Chondrocyte (in vitro differentiated cells): ENCODE measurements at places on chromosomes 2 and 18. TPM values are rescaled to one million over a fixed set of nuclear protein-coding genes. Genes with fewer than 3 reads are reported as not detected.

Gene PLEK
- total RNA-seq: 0.15 TPM in 1 of 3 replicates, not detected in the others

Gene PNPT1
- 11.7 to 19.6 TPM (median 13.1 TPM) in 3 replicates for total RNA-seq

Gene FOXD4L1
- 0.44 TPM in 1 of 3 replicates, not detected in the others for total RNA-seq

Gene RTKN
- 18.3 to 32.4 TPM (median 20.4 TPM) in 3 replicates for total RNA-seq

Gene IL36A
- total RNA-seq: not detected in 3 replicates

Gene RIT2
- total RNA-seq: not detected in 3 replicates

DNA sequence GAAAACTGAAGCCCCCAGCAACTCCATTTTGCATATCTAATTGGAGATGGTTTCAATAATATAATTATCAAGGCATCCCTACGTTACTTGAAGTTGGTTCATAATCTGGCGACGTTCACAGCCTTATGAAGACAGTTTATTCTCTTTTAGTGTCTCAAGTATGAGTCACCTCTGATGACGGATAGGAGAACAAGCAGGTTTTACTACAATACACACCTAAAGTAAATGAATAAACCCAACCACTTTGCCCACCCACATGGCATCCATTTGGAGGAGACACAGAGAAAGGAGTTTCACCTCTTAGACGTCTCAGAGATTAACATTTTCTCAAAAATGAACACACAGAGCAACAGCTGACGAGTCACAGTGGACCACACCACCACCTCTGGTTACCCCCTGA lies 40.8 kb downstream of the BCL11A start:
- H3K27ac ChIP-seq: no peak overlapping the region
- no peak for DNase-seq
- no peaks in the 10 kb centered on the region for H3K36me3 ChIP-seq
- H3K4me1 ChIP-seq: peaks cover 43% of the 10 kb centered on the region

- peaks cover 5% of the 10 kb centered on the region for H3K4me1 ChIP-seq
- no peak overlapping the region for H3K27ac ChIP-seq
- no peak overlapping the region for H3K4me3 ChIP-seq
- no peak for DNase-seq
- peaks cover 1% of the 10 kb centered on the region for H3K36me3 ChIP-seq
Observed at GRCh38 chr18:58097121-58097906, 53.3 kb downstream of the NEDD4L start.

- no peak overlapping the region for H3K27ac ChIP-seq
- no peaks in the 10 kb centered on the region for H3K36me3 ChIP-seq
- H3K4me3 ChIP-seq: no peak overlapping the region
- peaks cover 21% of the 10 kb centered on the region for H3K4me1 ChIP-seq
- no peaks in the 10 kb centered on the region for H3K27me3 ChIP-seq
Observed at GRCh38 chr2:120016800-120017199, 3.9 kb downstream of the EPB41L5 start.

DNA sequence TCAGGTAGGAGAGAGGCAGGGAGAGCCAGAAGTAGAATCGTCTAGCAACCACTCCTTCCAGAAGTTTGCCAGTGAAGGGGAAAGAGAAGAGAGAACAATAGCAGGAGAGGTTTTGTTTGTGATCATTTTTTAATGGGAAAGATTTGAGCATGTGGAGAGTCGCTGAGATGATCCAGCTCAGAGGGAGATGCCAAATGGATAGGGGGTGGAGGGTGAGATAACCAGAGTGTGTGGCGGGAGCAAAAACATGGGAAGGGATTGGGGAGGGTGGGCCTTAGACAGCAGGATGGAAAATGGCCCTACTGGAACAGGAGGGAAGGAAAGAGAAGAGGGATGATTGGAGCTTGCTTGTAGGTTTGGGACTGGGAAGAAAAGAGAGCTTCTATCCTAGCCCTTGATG lies 269.8 kb downstream of the GLI2 start:
- DNase-seq: no peak
- H3K36me3 ChIP-seq: no peaks in the 10 kb centered on the region
- no peak overlapping the region for H3K27ac ChIP-seq

GRCh38 chr18:23798249-23798648 lies 109.0 kb downstream of the LAMA3 start:
- H3K27ac ChIP-seq: no peak overlapping the region
- H3K4me1 ChIP-seq: no peaks in the 10 kb centered on the region

DNA sequence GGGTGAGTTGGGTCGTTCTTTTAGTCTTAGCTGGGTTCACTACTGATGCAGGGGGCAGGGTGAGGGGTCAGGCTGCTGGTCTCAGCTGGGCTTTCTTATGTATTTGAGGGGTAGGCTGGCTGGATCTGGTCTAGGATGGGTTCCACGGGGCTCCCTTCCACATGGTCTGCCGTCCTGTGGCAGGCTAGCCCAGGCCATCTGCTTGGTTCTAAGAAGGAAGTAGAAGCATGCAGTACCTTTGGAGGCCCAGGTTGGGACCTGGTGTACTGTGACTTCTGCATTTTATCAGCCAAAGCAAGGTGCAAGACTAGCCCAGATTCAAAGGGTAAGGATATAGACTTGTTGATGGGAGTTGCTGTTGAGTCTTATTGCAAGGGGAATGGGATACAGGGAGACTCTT lies 35.5 kb upstream of the MGAT5 start:
- DNase-seq: no peak
- no peaks in the 10 kb centered on the region for H3K36me3 ChIP-seq
- no peak overlapping the region for H3K4me3 ChIP-seq
- H3K27me3 ChIP-seq: no peaks in the 10 kb centered on the region
- no peaks in the 10 kb centered on the region for H3K4me1 ChIP-seq

GRCh38 chr2:159098361-159098760 lies 129.9 kb downstream of the TANC1 start:
- H3K4me1 ChIP-seq: peaks cover 50% of the 10 kb centered on the region
- H3K4me3 ChIP-seq: no peak overlapping the region
- DNase-seq: no peak
- H3K36me3 ChIP-seq: peaks cover 6% of the 10 kb centered on the region
- H3K27me3 ChIP-seq: no peaks in the 10 kb centered on the region
- peak overlapping the region; percentile 77 for H3K27ac ChIP-seq

DNA sequence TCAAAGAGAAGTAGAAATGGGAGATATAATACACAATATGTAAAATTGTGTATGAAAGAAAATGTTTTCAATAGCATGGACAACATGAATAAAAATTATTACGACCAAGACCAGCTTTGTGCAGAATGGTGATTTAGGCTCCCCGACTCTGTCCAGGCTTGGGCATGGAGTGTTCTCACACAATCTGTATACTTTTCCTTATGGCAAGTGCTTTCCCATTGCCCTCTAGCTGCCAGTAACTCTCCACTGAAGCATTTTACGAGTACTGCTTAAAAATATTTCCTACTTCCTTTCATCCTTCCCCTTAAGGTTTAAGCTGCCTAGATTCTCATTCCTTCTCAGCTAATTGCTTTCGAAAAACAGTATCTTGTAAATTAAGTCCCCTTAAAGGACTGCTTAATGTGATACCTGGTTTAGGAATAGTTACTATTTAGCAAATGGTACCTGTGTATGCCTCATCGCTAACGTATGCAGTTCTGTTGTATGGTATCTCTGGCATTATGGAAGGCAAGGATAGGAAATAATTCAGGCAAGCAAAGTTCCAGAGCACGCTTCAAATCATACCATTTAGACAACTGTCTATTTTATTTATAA lies 714.6 kb downstream of the ERBB4 start:
- H3K36me3 ChIP-seq: peaks cover 6% of the 10 kb centered on the region
- H3K4me3 ChIP-seq: no peak overlapping the region
- DNase-seq: no peak
- no peaks in the 10 kb centered on the region for H3K27me3 ChIP-seq
- no peak overlapping the region for H3K27ac ChIP-seq
- H3K4me1 ChIP-seq: no peaks in the 10 kb centered on the region

DNA sequence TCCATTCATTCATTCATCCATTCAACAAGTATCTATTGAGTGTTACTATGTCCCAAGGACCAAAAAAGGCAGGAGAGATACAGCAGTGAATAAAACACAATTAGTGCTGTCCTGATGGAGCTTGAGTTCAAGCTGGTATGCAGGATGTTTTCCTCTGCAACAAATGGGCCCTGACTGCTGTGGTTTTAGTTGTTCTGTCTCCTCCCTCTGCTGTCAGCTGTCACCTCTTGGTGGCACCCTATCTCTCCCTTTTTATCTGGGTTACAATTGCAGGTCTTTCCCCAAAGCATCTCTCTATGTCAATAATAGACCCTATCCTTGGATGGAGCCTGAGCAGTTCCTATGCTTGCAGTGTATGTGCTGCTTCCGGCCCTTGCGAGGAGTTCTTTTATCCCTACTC lies 304.8 kb downstream of the PDE11A start:
- peaks cover 3% of the 10 kb centered on the region for H3K27me3 ChIP-seq
- DNase-seq: no peak
- no peaks in the 10 kb centered on the region for H3K36me3 ChIP-seq
- H3K27ac ChIP-seq: no peak overlapping the region

DNA sequence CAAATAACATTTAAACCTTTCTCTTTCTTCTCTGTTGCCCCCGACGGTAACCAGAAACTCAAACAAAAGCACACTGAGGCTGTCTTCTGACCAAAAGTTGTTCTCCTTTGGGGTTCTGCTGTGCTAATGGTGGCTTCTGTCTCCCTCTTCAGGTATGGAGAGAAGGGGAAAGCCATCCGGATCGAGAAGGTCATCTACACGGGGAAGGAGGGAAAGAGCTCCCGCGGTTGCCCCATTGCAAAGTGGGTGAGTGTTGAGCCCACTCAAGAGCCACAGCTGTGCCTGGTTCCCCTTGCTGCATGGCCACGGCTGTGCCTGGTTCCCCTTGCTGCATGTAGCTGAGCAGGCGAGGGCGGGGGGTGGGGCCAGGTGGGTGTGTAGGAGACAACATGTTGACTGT lies 67.4 kb downstream of the BOLA3 start:
- H3K36me3 ChIP-seq: peaks cover 18% of the 10 kb centered on the region
- H3K27ac ChIP-seq: no peak overlapping the region
- no peaks in the 10 kb centered on the region for H3K27me3 ChIP-seq
- DNase-seq: no peak
- no peak overlapping the region for H3K4me3 ChIP-seq
